ENCODE measurements at places on chromosomes 5 and 9.
A peak's percentile ranks its signal among the peaks of the same experiment; 100 is the strongest.

DNA sequence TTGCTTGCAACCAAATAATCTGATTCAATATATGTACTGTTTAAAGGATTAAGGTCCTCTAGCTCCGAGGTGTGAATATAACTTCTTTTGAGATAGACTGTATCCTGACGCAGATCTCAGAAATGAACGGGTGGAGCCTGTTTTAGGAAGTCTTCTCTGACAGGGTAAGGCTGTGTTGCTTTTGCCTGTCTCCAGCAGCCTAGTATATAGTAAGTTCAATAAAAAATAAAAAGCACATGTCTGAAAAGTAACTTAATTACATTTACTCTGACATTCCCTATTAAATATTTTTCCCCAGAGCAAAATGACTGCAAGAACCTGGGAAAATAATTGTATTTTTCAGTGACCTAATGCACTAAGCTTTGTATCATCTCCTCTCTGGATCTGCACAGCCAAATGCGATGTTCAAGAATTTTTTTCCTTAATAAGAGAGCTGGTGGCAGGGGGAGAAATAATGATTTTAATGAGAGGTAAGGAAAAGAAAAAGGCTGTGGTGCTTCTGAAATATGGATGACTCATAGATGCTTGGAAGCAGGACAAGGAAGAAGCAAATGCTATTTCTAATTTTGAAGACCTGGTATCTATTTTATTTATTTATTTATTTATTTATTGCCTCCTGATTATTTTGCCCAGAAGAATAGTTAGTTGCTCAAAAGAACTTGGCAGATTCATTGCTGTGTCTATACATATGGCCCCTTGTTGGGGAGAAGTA lies 7.3 kb downstream of the PPP3R2 start:
- DNase-seq, result no peak

DNA sequence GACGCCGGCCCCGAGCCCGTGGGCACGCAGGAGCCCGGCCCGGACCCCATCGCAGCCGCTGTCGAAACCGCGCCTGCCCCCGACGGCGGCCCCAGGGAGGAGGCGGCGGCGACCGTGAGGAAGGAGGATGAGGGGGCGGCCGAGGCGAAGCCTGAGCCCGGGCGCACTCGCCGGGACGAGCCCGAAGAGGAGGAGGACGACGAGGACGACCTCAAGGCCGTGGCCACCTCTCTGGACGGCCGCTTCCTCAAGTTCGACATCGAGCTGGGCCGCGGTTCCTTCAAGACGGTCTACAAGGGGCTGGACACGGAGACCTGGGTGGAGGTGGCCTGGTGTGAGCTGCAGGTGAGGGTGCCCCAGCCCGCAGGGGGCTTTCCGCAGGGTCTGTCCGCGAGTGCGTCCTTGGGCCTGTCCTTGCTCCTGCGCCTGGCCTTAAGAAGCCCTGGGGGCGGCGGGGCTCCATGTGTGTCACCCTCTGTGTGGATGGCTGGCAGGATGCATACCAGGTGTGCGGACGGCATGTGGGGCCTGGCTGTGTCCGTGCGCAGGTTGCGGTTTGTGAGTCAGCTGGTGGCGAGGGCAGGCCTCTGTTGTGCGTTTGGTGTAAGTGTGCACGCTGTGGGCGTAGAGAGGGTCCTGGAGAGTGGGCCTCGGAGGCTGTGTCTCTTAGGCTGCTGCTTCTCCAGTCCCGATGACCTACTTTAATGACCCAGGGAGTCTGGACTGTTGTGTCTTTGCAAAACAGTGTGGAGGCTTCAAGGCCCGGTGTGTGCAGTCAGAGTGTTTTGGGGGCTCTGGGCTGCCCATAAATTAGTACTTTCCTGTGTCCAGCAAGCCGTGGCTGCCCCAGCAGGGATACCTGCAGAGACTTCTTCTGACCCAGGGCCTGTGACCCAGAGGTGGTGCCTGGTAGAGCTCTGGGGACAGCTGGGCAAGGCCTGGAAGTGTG lies 1.6 kb downstream of the WNK2 start:
- DNase-seq, result no peak

DNA sequence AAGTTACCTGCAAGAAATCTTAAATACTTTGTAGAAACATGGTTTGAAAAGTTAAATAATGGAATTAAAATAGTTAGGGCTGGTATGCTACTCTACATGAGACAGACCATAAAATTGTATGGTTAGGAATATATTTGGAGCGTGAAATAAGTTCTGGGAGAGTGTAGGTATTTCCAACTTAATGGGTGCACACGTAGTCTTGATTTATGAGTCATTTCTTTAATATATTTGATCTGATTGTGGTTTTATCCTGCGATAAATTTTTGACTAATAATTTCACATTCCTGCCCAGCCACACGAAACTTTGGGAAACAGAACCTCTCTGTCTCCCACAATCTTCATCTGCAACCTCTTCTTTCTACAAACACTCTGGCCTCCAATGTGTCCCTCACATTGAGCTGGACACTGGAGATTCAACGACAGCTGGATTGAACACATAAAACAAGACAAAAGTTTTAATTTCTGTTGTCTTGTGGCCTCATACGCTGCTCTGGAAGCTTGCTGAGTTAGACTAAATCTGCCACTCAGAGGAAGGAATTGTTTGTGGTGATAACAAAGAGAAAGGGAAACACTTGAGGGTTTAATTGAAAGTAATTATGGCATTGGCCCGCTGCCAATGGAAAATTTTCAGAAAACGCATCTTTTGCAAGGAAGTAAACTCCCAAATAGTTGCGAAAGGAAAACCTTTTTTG lies 201.8 kb upstream of the ZNF608 start:
- DNase-seq, result peak; percentile 86

DNA sequence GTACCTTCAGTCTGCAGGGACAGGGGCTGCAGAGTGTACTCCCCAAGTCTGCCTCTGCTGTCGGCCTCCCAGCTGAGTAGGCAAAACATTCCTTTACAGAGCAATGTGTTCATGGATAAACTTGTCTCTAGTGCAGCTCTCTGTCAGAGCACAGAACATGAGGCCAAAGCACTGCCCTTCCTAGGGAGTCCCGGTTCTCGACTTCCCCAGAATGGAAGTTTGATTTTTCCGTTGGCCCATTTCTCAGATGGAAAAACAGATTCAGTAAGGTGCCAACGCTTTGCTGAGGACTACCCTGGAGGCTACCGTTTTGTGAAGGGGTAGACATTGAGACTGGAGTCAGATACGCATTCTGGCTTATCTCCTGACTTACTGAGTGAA lies 422 bp upstream of the TRIM32 start:
- DNase-seq, result no peak

DNA sequence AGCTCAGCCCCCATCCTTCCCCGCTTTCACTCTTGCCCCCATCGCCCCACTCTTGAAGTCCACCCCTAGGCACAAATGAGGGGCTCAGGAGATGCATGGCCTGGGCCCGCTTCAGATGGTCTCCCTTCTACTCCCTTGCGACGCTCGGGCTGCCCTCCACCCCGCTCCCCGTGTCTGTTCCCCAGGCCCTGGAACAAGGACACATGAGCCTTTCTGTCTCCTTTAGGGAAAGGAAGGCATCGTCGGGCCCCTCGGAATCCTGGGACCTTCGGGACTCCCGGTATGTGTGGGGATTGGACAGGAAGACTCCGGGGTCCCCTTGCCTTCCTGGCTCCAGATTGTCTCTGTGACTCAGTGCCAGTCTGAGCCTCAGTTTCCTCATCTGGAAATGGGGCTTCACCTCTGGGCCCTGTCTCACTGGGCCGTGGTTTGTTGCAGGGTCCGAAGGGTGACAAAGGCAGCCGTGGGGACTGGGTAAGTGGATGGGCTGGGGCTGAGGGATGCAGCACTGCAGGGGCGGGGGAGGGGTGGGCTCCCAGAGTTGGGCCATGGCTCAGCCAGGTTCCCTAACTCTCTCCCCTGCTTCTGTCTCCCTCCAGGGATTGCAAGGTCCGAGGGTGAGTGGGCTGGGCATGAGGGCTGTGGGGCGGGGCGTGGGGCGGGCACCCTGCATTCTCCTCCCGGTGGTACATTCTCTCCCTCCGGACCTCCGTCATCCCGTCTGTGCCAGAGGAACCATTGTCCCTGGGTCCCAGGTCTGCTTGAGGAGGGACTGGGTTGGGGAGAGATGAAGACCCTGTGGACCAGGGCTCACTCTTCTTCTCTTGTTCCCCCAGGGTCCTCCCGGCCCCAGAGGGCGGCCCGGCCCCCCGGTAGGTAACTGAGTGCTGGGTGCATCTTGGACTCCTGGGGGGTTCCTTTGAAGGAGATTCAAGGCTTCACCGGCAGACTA lies 21.8 kb upstream of the ORM1 start:
- no peak for DNase-seq
